Panc1 (cell line): ENCODE measurements at places on chromosomes 16 and 17.
A peak's percentile ranks its signal among the peaks of the same experiment; 100 is the strongest.

- peak; percentile 36 for DNase-seq
- no peaks in the 10 kb centered on the region for H3K4me1 ChIP-seq
- H3K27ac ChIP-seq, result no peak overlapping the region
Measured at GRCh38 chr17:45098869-45099616, 33.3 kb downstream of the PLCD3 start.

DNA sequence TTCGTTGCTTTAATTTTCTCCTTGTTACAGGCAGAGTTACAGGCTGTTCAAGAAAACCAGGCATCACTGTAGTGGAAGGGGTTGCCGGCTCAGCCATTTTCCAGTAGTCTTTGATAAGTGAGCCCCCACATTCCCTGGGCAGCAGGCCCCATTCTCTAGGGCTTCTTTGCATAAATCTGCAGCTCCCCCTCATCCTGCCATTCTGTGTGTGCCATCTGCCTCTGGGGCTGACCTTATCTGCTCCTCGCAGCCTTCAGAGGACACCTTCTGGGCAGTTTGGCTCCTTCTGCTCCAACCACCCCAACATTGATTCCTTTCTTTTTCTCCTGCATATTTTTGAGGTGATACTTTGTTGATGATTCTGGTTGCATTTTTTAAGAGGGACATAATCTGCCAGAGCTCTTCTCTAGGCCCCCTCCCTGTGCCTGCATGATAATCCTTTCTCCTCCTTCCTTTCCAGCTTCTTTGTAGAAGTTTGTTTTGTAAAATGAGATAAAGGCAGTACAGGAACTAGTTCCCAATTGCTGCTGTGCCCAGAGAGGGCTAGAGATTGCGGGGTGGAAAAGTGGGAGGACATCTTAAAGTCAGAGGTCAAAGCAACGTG lies 17.1 kb downstream of the RND2 start:
- H3K27ac ChIP-seq, result no peak overlapping the region
- no peaks in the 10 kb centered on the region for H3K27me3 ChIP-seq

- H3K27ac ChIP-seq, result peak overlapping the region; percentile 79
- H3K27me3 ChIP-seq, result no peaks in the 10 kb centered on the region
- DNase-seq, result no peak
Measured at GRCh38 chr17:42744283-42744805, 496 bp downstream of the EZH1 start.

GRCh38 chr16:85238233-85238647 lies 126.0 kb upstream of the CIBAR2 start:
- no peak for DNase-seq
- no peaks in the 10 kb centered on the region for H3K27me3 ChIP-seq
- no peaks in the 10 kb centered on the region for H3K36me3 ChIP-seq
- no peak overlapping the region for H3K4me3 ChIP-seq

DNA sequence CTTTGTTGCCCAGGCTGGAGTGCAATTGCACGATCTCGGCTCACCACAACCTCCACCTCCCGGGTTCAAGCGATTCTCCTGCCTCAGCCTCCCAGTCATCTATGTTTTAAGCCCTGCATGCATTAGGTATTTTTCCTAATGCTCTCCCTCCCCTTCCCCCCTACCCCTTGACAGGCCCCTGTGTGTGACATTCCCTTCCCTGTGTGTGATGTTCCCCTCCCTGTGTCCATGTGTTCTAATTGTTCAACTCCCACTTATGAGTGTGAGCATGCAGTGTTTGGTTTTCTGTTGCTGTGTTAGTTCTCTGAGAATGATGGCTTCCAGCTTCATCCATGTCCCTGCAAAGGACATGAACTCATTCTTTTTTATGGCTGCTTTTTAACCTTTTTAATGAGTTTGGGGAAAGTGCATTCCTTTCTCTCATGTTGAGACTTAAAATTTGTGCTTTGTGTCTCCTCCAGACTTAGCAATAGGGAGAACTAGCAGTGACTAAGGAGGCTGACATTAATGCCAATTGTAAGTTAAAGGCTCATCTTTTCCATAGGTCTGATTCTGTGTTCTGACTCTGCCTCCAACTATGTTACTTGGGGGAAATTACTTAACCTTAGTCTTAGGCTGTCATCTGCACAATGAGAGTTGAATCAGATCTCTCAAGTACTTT lies 17.7 kb upstream of the PHAF1 start:
- H3K27me3 ChIP-seq, result no peaks in the 10 kb centered on the region
- no peak overlapping the region for H3K27ac ChIP-seq
- no peak overlapping the region for H3K4me3 ChIP-seq
- no peak for DNase-seq

DNA sequence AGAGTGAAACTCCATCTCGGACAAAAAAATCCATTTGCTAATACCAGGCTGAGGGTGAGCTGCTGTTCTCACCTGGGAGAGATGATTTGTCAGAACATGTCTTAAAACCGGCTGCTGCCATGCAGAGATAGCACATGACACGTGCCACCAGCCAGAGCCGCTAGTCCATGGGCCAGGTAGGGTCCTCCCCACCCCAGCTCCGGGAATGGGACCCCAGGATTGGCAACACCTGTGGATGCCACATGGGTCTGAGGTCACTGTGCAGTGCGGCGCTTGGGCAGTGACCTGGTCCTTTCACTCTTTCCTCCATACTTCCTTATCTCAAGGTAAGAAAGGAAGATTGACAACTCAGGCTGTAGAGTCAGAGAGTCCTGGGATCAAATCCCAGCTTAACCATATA lies 393.3 kb upstream of the TNRC6C start:
- H3K4me1 ChIP-seq, result no peaks in the 10 kb centered on the region
- no peak overlapping the region for H3K4me3 ChIP-seq
- H3K36me3 ChIP-seq, result no peaks in the 10 kb centered on the region
- no peak for DNase-seq
- no peak overlapping the region for H3K27ac ChIP-seq

- no peak overlapping the region for H3K4me3 ChIP-seq
- no peaks in the 10 kb centered on the region for H3K36me3 ChIP-seq
- no peak for DNase-seq
- H3K27ac ChIP-seq, result no peak overlapping the region
- H3K4me1 ChIP-seq, result no peaks in the 10 kb centered on the region
- no peaks in the 10 kb centered on the region for H3K27me3 ChIP-seq
Measured at GRCh38 chr17:39271546-39271945, 45.8 kb upstream of the STAC2 start.

DNA sequence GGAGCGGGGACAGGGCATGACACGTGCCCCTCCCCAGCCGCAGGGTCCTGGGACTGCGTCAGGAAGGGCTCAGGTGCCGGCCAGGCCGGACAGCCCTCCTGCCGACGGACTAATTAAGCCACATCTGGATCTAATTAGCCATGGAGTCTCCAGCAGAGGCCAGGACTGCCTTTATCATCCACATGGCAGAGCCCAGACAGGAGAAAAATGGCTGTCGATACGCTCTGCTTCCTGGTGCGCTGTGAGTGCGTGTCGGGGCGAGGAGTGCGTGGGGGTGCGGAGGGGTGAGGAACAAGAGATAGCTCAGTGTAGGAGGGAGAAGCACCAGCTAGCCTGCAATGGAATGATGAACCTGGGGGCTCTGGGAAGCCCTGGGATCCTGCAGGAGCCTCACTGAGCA lies 218.8 kb downstream of the IRF8 start:
- H3K27ac ChIP-seq, result no peak overlapping the region
- no peak for DNase-seq
- H3K27me3 ChIP-seq, result no peaks in the 10 kb centered on the region; the same call in 1 of the 2 replicates
- H3K36me3 ChIP-seq, result no peaks in the 10 kb centered on the region

DNA sequence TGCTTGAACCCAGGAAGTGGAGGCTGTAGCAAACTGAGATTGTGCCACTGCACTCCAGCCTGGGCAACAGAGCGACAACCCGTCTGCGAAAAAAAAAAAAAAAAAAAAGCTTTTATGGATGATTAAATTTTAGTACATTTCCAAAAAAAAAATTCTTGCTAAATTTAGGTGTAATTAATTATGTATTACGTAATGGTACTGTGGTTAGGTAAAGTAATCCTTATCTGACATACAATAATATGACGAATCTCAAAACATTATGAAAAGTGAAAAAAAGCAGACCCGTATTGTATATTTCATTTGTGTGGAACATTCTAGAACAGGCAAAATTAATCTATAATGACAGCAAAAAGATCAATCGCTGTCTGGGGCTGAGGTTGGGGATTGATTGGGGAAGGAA lies 10.3 kb upstream of the CORO1A start:
- H3K4me3 ChIP-seq, result no peak overlapping the region
- H3K27ac ChIP-seq, result no peak overlapping the region
- H3K4me1 ChIP-seq, result no peaks in the 10 kb centered on the region
- DNase-seq, result no peak
- no peaks in the 10 kb centered on the region for H3K36me3 ChIP-seq

GRCh38 chr16:57689762-57690558 lies 4.6 kb upstream of the DRC7 start:
- no peaks in the 10 kb centered on the region for H3K27me3 ChIP-seq
- H3K36me3 ChIP-seq, result no peaks in the 10 kb centered on the region
- no peaks in the 10 kb centered on the region for H3K4me1 ChIP-seq
- no peak for DNase-seq
- H3K27ac ChIP-seq, result no peak overlapping the region

GRCh38 chr17:77184474-77184873 lies 43.7 kb downstream of the SEC14L1 start:
- peaks cover 79% of the 10 kb centered on the region for H3K4me1 ChIP-seq
- H3K36me3 ChIP-seq, result no peaks in the 10 kb centered on the region; the same call in 1 of the 2 replicates
- H3K4me3 ChIP-seq, result no peak overlapping the region
- no peaks in the 10 kb centered on the region for H3K27me3 ChIP-seq
- DNase-seq, result no peak

DNA sequence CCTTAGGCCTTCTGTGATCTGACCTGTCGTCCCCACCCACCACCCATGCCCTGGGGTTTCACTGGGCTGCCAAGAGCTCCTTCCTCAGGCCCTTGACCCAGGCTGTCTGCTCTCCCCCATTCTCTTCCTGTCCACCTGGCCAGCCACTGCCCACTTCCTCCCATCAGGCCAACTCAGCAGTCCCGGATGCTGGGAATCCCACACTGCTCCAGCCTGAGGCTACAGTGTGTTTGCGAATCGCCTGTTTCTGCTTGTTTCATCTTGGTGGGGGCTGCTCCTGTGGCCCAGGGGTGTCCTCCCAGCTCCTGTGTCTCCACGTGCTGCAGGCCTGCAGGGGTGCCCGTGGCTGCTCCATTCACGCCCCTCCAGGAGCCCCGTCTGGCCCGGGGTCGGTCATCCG lies 839 bp upstream of the METRN start:
- H3K27me3 ChIP-seq, result no peaks in the 10 kb centered on the region
- H3K36me3 ChIP-seq, result no peaks in the 10 kb centered on the region; the same call in 1 of the 2 replicates
- H3K27ac ChIP-seq, result peak overlapping the region; percentile 94
- DNase-seq, result no peak
- H3K4me1 ChIP-seq, result peaks cover 61% of the 10 kb centered on the region

GRCh38 chr17:41986634-41987033 lies 20.0 kb downstream of the CNP start:
- no peak overlapping the region for H3K4me3 ChIP-seq
- no peak for DNase-seq
- no peak overlapping the region for H3K27ac ChIP-seq
- H3K4me1 ChIP-seq, result no peaks in the 10 kb centered on the region

DNA sequence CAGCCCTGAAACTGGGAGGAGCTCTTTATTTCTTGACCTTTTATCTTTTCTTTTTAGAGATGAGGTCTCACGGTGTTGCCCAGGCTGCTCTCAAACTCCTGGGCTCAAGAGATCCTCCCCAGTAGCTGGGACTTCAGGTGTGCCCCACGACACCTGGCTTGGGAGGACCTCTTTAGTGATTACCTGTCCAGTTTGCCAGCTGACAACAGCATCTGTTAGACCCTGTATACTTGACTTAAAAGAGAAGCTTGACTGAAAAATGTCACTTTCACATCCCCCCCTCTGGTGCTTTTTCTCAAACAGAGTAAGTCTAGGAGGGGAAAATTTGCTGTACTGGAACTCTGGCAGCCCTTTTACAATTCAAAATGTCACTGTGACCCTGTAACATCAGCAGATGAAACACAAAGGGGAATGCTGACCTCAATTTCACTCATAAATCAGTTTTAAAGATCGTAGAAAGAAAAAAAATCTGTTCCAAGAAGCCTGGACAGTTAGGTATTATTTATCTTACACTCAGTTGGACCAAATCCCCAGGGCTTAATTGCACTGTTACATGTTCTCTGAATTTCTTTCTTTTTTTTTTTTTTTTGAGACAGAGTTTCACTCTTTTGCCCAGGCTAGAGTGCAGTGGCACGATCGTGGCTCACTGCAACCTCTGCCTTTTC lies 1.8 kb upstream of the ERN1 start:
- no peak for DNase-seq
- H3K4me3 ChIP-seq, result no peak overlapping the region
- H3K36me3 ChIP-seq, result peaks cover 3% of the 10 kb centered on the region; the same call in 1 of the 2 replicates
- no peak overlapping the region for H3K27ac ChIP-seq

- H3K36me3 ChIP-seq, result no peaks in the 10 kb centered on the region
- no peak for DNase-seq
- H3K27me3 ChIP-seq, result peaks cover 16% of the 10 kb centered on the region
- H3K4me3 ChIP-seq, result no peak overlapping the region
- no peak overlapping the region for H3K27ac ChIP-seq
- H3K4me1 ChIP-seq, result no peaks in the 10 kb centered on the region
Measured at GRCh38 chr17:77728474-77728795, 230.1 kb upstream of the TNRC6C start.

DNA sequence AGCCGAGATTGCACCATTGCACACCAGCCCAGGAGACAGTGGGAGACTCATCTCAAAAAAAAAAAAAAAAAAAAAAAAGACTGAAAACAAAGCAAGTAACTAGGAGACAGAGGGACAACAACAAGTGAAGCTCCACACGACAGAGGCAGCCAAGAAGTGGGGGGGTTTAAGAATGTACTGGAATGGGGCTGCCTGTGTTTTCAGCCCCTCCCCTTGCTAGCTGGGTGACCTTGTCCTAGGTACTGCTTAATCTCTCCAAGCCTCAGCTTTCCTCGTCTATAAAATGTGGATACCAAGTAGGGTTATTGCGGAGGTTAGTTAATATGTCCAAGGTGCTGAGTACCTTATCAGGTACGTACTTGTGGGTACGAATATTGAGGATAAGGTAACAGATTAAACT lies 163.8 kb upstream of the CACNG5 start:
- no peaks in the 10 kb centered on the region for H3K27me3 ChIP-seq
- DNase-seq, result no peak
- H3K36me3 ChIP-seq, result no peaks in the 10 kb centered on the region
- H3K4me3 ChIP-seq, result no peak overlapping the region
- no peak overlapping the region for H3K27ac ChIP-seq

DNA sequence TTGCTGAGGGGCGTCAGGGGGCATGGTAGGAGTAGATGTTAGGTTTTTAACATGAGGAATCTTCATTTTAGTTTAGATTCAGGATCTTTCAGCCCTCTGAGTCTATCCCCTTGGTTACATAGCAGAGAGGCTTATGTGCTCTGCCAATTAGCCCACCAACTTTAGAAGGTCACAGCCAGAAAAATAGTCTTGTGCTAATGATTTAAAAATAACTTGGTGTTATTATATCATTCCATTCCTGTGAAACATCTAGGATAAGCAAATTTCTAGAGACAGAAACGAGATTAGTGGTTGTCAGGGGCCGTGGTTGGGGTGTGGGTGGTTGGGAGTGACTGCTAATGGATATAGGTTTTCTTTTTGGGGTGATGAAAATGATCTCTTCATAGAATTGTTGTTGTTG lies 183.7 kb downstream of the SNX29 start:
- no peaks in the 10 kb centered on the region for H3K4me1 ChIP-seq
- no peaks in the 10 kb centered on the region for H3K36me3 ChIP-seq

GRCh38 chr16:70754851-70755600 lies 45.9 kb downstream of the VAC14 start:
- no peaks in the 10 kb centered on the region for H3K36me3 ChIP-seq
- H3K27ac ChIP-seq, result no peak overlapping the region
- H3K4me3 ChIP-seq, result no peak overlapping the region
- no peaks in the 10 kb centered on the region for H3K4me1 ChIP-seq
- no peak for DNase-seq
- H3K27me3 ChIP-seq, result no peaks in the 10 kb centered on the region

GRCh38 chr17:65364438-65364837 lies 197.0 kb downstream of the AXIN2 start:
- H3K36me3 ChIP-seq, result no peaks in the 10 kb centered on the region
- H3K27ac ChIP-seq, result no peak overlapping the region
- no peaks in the 10 kb centered on the region for H3K27me3 ChIP-seq
- no peak for DNase-seq
- H3K4me1 ChIP-seq, result no peaks in the 10 kb centered on the region
- no peak overlapping the region for H3K4me3 ChIP-seq
